NCI-H1417 treated with DMSO at 0.1 percent for 48 hours (cell line): ENCODE measurements at places on chromosomes 3 and 15.

DNA sequence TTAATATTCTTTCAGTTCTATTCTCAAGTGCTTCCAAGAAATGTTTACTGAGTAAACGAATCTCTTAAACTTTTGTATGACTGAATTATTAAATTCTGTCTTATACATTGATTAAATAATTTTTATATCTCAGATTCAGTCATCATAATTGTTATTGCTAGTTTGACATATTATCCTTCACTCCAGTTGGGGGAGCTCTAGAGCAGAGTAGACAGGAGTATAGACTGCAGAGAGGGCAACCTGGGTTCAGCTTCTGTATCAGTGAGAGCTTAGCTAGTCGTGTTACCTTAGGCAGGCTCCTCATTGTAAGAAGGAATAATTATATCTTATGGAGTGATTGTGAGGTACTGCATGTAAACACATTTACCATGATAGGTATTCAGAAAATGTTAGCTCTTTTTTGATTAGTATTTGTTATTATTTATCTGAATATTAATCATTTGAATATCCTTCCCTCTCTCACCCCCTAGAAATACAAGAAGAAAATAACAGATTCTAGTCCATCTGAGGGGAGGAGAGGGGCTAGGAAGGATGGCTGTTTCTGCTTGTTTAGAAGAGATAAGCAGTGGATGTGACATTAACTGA, 31.0 kb upstream of the ZCWPW2 start:
- no peak for DNase-seq

GRCh38 chr3:120908030-120908794, at the start of gene STXBP5L:
TSS of gene STXBP5L (plus strand) at chr3:120908205. CDS start at chr3:120909579, 1,374 bp downstream.
- peak; percentile 75 for DNase-seq

GRCh38 chr3:9117220-9117619, 132.2 kb downstream of the SRGAP3 start:
- DNase-seq, result no peak

GRCh38 chr3:155664925-155665695, 79.8 kb downstream of the PLCH1 start:
- DNase-seq, result no peak

DNA sequence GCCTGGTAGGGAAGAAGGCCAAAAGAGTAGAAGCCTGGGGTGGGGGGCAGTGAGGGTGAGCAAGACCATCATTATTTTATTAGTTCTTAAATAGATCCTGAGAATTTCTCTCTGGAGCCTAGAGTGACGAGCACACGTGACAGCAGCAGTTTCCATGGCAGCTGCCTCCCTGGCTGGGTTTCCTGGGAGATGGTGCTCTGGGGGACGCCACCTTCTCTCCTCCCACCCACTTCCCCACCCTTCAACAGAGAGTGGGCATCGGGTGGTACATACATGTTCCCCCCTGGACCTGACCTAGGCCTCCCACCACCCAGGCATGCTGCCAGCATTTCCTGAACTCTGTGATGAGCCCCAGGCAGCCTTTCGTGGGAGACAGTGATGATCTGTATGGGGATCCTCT, 12.9 kb downstream of the CELF6 start:
- no peak for DNase-seq

- DNase-seq, result no peak
Observed at GRCh38 chr3:149553781-149554451, 79.4 kb downstream of the TM4SF4 start.

- DNase-seq, result no peak
Observed at GRCh38 chr3:53733446-53733845, 112.8 kb downstream of the CHDH start.

DNA sequence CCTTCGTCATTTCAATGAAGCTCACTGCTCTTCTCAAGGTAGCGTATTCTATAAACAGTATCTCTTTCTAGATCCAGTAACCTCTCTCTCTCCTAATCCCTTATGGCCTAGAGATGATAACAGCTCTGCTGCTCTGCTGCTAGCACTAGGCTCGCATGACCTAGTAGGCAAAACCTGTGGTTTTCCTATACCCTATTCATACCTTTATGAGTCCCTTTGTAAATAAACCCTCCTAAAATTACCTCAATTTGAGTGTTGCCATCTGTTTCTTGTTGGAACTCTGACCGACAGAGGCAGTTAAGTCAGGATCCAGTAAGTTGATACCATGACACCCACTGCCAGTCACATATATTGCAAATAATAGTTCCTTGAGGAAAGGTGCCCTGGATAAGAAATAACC, 7.3 kb downstream of the CCDC14 start:
- no peak for DNase-seq
